Activated T-helper 17 cell treated with anti-CD3 and anti-CD28 coated beads, Interleukin-2, amount 50 U/mL, for 72 hours (primary cell): ENCODE measurements at places on chromosomes 12 and 14. TPM values are rescaled to one million over a fixed set of nuclear protein-coding genes. Genes with fewer than 3 reads are reported as not detected.

The TSPAN11 gene
- not detected for total RNA-seq

The STYK1 gene
- total RNA-seq = not detected

The CLEC12A gene
- total RNA-seq = 0.39 TPM

The INSM2 gene
- total RNA-seq = not detected

The ORMDL2 gene
- 40.2 TPM for total RNA-seq

The KRT5 gene
- total RNA-seq = not detected

The ARHGEF40 gene
- total RNA-seq = 0.26 TPM

The CMKLR1 gene
- not detected for total RNA-seq

The TCL1B gene
- total RNA-seq = not detected

The GPX2 gene
- not detected for total RNA-seq

The ZFHX2 gene
- 2.3 TPM for total RNA-seq

The KCNC2 gene
- total RNA-seq = not detected

The TXNRD1 gene
- total RNA-seq = 69.2 TPM

The TAS2R30 gene
- total RNA-seq = 6.0 TPM

The SERPINA5 gene
- total RNA-seq = not detected

The OR6C6 gene
- total RNA-seq = not detected

The IL26 gene
- total RNA-seq = 66.8 TPM

The COQ6 gene
- 20.6 TPM for total RNA-seq

The SOAT2 gene
- 0.28 TPM for total RNA-seq

The CIT gene
- total RNA-seq = 88.1 TPM

The PTCSC3 gene
- total RNA-seq = not detected

The PPP1R36 gene
- not detected for total RNA-seq

The SYCP3 gene
- total RNA-seq = 0.30 TPM

The SERPINA1 gene
- 160 TPM for total RNA-seq

The RAD9B gene
- total RNA-seq = 1.5 TPM

The SMARCD1 gene
- 57.3 TPM for total RNA-seq

The NKX2-8 gene
- total RNA-seq = not detected

The SEL1L gene
- 69.8 TPM for total RNA-seq

The TEAD4 gene
- total RNA-seq = 3.7 TPM

The GPRC5D gene
- total RNA-seq = not detected

The NFATC4 gene
- total RNA-seq = not detected

The CEBPE gene
- not detected for total RNA-seq

The PHLDA1 gene
- 23.3 TPM for total RNA-seq

The NEUROD4 gene
- not detected for total RNA-seq

The NGB gene
- total RNA-seq = not detected

The APOF gene
- total RNA-seq = not detected

The SYNDIG1L gene
- total RNA-seq = not detected

The NOS1 gene
- total RNA-seq = not detected

The ALDH2 gene
- total RNA-seq = 0.43 TPM
